ENCODE measurements at places on chromosomes 1 and 21.

DNA sequence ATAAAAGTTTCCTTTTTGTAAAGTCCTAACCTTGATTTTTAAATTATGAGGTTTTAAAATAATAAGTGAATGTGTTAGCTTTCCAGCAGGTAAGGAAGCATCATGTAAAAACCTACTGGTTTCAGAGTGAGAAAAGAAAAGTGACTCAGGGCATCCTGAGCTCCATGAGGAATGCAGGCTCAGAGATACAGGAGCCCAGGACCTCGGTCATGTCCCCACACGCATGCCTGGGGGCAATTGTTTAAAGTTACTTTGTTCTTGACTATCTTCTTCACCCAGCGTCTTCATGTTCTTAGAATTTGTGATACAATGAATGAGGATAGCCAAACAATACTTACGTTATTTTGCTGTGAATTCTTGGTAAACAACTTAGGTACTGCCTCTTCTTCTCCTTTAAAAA lies 117.4 kb upstream of the PLPPR5 start:
- no peak for DNase-seq

- DNase-seq, result peak; percentile 63
Measured at GRCh38 chr21:45820171-45821091, 161.1 kb upstream of the COL6A1 start.

DNA sequence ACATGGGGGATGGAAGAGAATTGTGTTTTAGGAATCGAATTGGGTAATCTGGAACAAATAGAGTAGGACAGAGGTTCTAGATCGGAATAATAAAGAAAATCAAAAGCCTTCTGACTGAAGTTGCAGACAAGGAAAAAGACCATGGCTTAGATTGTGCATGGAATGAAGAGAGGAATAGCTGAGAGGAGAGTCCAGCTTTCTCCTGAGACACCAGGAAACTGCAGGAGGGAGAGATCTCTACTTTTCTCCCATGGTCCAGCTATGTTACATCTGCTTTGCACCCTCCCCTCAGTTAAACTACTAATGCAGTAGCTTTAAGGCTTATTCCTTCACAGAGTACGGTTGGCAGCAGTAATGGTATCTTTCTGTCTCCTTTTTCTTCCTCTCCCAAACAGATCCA lies 13.4 kb downstream of the SLAMF7 start:
- DNase-seq, result no peak

- DNase-seq, result no peak
Measured at GRCh38 chr1:231625975-231626534, 535 bp upstream of the DISC1 start.

GRCh38 chr1:89125240-89125912 lies 538 bp downstream of the GBP2 start:
- DNase-seq, result peak; percentile 17

DNA sequence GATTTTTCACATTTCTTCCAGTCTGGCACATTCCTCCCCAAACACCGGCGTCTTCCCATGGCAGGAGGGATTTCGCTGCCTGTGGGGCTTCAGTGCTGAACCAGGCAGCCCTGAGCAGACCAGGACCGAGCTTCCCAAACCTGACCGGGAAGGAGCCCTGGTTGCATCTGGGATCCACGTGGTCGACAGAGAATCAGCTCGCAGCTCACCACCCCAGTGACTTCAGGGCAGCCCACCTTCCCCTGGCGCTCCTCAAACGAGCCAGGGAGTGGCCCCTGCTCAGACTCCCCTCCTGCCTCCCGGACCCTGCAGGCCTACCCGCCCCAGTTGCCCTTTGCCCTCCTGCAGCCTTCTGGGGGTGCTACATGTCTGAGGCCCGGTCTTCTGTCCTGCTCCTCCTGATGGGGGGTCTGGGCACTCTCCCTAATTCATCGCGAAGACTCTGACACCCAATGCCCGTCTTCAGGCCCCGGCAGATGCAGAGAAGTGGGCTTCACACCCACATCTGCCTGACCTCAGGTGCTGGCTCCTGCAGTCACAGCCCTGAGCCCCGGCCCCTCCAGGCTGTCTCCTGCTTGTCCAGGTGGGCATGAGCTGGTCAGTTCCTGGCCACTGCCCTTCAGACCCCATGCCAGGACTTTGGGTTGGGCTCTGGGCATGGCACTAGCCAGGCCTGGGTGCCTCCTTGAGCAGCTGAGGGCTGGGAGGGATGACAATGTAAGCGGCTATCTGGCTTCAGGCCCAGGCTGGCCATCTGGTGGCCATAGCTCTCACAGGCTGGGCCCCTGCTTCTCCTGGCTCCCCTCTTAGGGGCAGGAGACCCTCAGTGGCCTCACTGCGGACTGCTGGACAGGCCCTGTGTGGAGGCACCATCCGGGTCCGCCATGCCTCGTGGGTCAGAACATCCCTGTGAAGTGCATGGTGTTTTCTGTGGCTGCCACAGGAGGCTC lies 26.1 kb upstream of the PRSS38 start:
- DNase-seq, result no peak

- no peak for DNase-seq
Measured at GRCh38 chr1:225885336-225885735, 3.2 kb upstream of the TMEM63A start.

DNA sequence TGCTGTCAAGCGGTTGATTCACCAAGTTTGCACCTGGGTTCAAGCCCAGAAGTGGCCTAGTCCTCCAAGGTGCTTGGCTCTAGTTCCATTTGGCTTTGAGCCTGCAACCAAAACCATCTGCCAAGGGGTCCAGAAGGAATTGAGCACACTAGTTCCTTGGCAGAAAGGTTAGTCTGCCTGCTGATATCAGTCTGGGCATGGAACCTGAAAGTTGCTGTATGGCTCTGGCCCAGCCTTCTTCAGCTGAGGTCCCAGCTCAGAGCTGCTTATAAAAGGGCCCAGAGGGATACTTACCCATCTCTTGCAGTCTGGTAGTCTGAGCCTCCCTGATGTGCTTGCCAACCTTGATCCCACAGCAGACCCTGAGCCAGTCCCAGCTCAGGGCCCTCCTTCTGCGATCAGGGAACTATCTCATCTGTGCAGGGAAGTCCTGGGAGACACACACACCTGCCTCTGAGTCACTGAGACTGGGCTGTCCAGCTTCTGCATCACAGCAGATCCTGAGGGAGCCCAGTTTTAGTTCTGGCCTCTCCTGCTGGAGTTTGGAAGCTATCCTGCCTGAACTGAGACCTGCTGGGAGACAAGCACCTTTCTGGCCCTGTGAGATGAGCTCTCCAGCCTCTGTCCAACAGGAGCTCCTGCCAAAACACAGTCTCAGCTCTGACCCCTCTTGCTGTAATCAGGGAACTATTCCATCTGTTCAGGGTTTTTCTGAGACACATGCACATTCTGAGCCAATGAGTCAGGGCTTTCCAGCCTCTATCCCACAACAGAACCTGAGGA lies 75.8 kb downstream of the CTH start:
- no peak for DNase-seq

GRCh38 chr1:56837244-56837939 lies 17.2 kb upstream of the C8A start:
- no peak for DNase-seq

- DNase-seq, result no peak
Measured at GRCh38 chr1:30899577-30900389, 8.8 kb downstream of the SDC3 start.

DNA sequence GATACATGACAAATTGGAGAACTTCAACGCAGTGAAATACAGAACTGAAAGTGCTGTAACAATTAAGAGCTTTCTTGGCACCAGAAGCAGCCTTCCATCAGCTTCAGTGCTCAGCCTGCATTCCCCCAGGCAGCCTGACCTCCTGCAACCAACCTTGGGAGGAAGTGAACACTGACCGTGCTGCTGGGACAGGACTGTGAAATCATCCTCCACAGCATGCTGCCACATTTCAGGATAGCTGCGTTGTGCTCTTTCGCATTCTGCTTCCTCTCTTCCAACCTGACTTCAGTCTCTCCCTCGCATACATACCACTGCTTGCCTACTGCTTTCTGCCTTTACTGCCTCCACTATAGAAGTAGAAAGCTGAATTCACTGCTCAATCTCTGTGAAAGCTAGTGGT lies 388.6 kb downstream of the RWDD3 start:
- no peak for DNase-seq

DNA sequence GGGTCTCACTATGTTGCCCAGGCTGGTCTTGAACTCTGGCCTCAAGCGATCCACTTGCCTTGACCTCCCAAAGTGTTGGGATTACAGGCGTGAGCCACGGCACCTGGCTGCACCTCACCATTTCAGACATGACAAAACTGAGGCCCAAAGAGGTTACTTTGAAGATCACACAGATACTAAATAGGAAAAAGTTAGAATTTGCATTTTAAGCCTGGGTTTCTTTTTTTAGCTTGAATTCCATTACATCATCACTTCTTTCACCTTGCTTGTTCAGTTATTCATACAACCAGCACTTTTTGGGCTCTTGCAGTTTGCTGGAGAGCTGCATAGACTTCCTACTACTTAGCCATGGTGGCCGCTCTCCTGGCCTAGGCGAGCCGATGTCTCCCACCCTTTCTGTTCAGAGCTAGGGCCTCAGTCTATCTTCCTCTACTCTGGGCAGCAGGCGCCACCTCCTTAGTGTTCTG lies 16.3 kb upstream of the CD2 start:
- DNase-seq, result peak; percentile 52

GRCh38 chr1:200290010-200290685 lies 119.7 kb downstream of the ZNF281 start:
- DNase-seq, result no peak

- peak; percentile 60 for DNase-seq
Measured at GRCh38 chr1:108897865-108898720, 21.3 kb downstream of the GPSM2 start.

DNA sequence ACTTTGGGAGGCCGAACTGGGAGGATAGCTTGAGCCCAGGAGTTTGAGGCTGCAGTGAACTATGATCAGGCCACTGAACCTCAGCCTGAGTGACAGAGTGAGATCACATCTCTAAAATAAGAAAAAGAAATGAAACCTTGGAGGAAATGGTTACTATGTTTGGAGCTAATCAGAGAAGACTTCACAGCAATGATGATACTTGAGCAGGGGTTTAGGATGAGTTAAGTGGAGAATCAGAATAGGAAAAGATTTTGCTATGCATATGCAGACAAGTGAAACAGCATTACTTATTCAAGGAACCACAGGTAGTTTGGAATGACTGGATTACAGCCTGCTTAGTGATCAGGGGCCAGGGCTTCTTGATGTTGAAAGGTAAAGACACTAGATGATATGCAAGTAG lies 1.3 kb upstream of the CD5L start:
- DNase-seq, result no peak

GRCh38 chr1:205199090-205199930 lies 12.2 kb downstream of the DSTYK start:
- DNase-seq, result no peak

DNA sequence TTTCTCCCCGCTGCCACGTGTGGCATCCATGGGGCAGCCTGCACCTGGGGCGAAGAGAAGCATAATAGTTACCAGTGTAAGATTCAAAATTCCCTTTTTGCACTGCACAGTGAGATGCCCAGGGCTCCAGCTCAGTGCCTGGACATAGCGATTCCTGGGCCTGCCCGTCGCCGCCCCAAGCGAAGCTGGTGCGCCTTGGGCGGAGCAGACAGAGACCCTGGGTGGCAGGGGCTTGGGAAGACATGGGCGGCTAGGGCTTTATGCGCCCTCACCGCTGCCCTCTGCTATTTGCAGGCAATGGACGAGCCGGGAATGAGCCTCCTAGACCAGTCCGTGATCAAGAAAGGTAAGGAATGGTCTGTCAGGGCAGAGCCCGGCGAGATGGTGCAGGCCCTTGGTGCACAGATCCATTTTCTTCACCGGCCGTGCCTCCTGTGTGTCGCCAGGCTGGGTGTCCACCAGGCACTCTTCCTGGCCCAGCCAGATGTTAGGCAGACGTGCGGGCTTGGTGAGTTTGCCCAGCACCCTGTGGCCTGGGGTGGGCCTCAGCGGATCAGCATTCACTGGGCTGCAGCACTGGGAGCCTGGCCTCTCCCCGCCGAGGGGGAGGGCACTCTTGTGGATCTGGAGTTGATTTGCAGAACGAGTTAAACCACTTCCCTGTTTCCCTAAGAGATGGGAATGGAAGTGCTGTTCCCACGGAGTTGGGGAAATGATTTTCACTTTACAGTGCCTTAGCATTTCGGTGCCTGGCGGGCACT lies 1.7 kb downstream of the TFAP2E start:
- no peak for DNase-seq

DNA sequence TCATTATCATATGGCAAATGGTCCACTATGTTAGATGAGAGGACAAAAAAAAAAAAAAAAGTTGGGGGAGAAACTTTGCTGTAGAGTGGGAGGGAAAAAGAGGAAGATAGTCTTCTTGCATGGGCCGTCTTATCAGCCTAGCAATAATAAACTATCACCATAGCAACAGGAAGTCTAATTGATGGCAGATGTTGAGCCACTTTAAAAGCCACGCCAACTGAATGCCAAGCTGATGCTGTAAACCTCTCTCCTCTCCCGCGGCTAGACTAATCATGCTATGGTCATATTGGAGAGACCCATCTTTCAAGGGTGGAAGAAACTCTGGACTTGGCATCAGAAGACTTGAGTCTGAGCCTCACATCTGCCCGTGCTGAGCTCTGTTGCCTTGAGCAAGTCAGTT lies 122.2 kb upstream of the HOOK1 start:
- no peak for DNase-seq

- no peak for DNase-seq
Measured at GRCh38 chr1:180311011-180311730, 81.1 kb downstream of the LHX4 start.

- DNase-seq, result peak; percentile 23
Measured at GRCh38 chr1:239951511-239952140, 140.1 kb upstream of the FMN2 start.

DNA sequence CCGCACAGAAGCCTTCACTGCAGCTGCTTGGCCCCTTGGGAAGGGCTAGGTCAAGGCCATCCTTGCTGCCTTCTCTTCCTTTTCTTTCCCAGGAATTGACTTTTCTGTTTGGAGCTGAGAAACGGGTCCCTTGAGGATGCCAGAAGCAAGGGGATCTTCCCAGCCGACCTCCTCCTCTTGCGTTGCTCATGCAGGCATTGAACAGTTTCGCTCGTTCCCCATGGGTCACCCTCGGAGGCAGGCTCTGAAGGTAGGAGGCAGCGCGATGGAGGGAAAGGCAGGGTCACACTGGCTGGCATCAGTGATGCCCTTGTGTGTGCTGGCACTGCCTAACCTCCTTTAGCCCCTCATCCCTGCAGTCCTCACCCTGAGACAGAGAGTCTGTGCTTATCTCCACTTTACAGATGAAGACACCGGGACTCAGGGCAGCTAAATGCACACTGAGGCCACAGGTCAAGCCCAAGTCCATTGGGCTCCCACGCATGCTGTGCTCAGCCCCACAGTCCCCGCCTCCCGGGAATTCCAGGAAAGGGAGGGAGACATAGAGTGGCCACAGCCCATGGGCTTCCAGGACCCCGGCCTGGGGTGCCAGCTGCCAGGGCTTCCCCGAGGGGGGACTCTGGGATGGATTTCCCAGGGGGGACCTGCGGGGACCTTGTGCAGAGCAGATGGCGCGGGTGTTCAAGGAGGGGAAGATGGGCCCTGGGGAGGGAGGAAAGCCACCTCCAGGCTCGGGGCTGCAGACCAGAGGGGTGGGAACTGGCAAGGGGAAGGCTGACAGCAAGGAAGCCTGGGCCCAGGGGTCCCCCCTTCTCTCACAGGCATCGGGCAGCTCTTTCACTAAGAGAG lies 90.2 kb downstream of the SPSB1 start:
- DNase-seq, result no peak

All from CD4-positive, alpha-beta T cell treated with Interleukin-15 for 4 hours (primary cell).